Glomerular endothelial cell (primary cell): ENCODE measurements at places on chromosomes 2 and 18.

DNA sequence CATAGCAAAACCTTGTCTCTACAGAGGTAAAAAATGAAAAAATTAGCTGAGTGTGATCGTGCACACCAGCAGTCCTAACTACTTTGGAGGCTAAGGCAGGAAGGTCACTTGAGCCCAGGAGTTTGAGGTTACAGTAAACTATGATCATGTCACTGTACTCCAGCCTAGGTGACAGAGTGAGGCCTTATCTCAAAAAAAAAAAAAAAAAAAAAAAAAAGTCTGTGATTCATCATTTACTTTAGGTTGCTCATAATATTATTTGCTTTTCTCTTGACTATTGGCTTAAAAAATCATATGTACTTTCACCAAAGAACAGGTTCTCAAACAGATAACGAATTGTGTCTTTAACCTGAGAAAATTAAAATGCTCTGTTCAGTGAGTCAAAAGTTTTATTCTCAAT is 129.1 kb downstream of the MYO3B start:
- no peak for DNase-seq

GRCh38 chr18:77124452-77124922 is 8.1 kb downstream of the MBP start:
- DNase-seq: no peak

DNA sequence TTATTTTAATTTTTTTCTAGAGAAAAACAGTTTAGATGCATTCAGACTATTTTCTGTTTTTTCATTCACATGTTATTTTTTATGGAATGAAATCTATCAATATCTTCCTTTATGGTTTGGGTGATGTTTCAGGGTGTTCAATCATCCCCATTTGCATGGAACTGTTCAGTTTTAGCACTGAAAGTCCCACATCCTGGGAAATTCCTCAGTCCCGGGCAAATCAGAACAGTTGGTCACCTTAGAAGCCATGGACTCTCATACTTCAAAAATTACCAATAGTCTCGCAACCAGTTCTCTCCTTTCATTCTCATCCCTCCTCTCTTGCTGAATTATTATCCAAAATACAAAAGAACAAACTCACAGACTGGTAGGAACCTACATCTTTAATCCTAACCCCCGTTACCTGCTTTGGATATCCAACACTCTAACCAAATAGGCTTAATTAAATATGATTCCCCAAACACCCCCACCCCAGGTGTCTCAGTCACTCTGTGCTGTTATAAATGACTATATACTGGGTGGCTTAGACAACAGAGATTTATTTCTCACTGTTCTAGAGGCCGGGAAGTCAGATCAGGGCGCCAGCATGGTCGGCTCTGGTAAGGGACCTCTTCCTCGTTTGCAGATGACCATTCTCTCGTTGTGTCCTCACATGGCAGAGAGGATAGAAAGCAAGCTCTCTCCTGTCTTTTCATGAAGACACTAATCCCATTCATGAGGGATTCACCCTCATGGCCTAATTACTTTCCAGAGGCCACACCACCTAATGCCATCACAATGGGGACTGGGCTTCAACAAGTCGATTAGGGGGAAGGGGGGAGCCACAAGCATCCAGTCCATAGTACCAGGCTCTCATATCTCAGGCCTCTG is 57.7 kb upstream of the SLC1A4 start:
- DNase-seq: no peak

- DNase-seq: no peak
These were observed 18.5 kb upstream of the ZNF236 start for GRCh38 chr18:76803814-76804213.

- no peak for DNase-seq
These were observed 105.9 kb upstream of the RMDN2 start for GRCh38 chr2:37819186-37819585.

GRCh38 chr18:78776706-78777285 is 202.8 kb upstream of the SALL3 start:
- no peak for DNase-seq
